Urothelium cell line (cell line): ENCODE measurements at places on chromosomes 16 and 17.

- DNase-seq, result no peak
These were observed at the start of gene RGS11 for GRCh38 chr16:275786-276232. Gene RGS11, minus strand, starts transcription at chr16:275944. Its CDS starts 33 bp downstream, at chr16:275911.

DNA sequence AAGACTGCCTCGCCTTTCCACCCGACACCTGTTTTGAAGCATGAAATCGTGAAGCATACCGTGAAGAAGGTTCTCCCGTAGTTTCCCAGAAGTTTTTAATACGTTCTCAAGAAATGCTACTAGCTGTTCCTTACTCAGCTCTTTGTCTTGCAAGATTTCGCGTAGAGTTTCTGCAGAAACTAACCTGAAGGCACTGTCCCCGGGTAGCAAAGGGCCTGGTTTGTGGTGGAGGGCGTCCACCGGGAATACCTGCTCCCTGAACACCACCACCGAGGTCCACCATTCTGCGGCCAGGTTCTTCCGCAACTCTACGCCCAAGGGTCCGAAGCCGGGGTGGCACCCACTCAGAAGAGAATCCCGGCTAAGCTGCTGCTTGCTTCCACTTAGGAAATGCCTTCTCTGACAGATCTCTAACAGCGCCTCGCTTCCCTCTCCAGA is 487 bp downstream of the POLG2 start:
- DNase-seq, result no peak

GRCh38 chr17:20121359-20122253 is 112.4 kb downstream of the SPECC1 start:
- DNase-seq, result peak; percentile 72

DNA sequence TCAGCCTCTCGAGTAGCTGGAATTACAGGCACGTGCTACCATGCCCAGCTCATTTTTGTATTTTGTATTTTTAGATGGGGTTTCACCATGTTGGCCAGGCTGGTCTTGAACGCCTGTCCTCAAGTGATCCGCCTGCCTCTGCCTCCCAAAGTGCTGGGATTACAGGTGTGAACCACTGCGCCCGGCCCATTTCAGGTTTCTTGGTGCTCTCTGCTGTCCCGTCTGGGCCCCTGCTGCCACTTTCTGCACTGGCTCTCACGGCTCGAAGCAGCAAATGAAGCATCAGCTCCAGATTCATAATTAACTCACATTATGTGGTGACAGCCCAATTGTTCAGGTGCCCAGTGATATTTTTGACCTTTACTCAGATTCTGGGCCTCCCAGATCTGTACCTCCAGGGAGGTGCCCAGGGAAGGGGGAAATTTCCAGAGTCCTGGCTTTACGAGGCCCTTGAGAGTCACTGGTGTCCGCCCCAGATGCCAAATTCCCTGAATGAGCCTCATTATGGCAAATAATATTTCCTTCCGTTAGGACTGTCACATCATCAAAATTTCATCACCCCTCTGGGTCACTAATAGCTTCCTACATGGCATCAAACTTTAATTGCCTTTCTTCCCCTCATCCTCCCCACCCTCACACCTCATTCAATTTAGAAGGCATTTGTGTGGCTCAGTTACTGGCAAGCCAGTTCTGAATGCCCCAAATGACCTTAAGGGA is 9.0 kb downstream of the SDK2 start:
- no peak for DNase-seq

GRCh38 chr17:4953451-4953961 is 2.6 kb downstream of the ENO3 start:
- no peak for DNase-seq

- DNase-seq, result no peak
These were observed 94.3 kb downstream of the CYLD start for GRCh38 chr16:50836121-50836621.

GRCh38 chr17:50841949-50842354 is 6.6 kb downstream of the WFIKKN2 start:
- peak; percentile 85 for DNase-seq

DNA sequence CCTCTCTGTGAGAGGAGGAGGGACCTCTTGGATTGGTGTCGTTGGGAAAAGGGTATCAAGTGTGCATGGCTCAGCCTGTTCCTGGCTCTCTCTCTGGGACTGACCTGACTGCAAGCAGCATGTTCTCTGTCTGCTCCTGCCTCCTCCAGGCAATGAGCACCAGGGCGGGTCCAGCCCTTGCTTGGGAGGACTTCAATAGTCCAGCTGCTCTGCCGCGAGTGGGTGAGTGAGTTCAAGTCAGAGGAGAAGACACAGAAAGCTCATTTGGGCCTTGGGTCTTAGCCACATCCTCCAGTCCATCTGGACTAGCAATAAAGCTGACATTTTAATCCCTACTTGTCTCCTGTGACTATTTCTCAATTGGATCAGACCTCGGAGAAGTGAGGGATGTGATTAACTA is 25.2 kb upstream of the TNS4 start:
- no peak for DNase-seq

DNA sequence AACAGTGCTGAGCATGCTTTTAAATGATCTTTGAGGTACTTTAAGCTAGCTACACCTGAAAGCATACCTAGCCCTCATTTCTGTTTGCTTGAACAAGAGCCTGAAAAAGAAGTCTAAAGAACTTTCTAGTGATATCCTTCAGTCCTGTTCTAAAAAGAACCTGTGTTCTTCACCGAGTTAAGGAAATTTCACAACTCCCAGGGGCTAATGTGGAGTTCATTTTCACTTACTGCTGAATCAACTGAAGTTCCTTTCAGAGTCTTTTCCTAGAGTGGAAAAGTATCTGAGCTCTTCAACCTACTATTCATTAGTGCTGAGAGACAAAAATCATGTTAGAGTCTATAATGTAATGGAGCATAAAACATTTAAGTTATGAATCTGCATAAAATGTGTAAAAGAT is 66.9 kb downstream of the CHD9 start:
- no peak for DNase-seq

DNA sequence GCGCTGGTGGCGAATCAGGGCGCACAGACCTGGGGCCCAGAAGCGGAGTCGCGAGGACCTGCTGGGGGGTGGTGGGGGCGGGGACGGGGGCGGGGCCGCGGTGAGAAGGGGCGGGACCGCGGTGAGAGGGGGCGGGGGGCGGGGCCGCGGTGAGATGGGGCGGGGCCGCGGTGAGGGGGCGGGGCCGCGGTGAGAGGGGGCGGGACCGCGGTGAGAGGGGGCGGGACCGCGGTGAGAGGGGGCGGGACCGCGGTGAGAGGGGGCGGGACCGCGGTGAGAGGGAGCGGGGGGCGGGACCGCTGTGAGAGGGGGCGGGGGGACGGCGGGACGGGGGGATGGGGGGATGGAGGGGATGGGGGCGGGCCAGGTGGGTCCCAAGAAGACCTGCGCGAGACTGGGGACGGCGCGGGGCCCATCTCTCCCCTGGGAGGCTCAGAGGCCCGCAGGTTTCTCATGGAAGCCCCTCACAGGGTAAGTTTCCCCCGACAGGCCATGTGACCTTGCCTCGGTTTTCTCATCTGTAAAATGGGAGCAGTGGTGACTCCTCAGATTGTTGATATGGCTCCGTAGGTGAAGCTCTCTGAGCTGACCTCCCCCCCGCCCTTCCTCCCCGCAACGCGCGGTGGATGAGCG is 28.6 kb upstream of the DBNDD1 start:
- no peak for DNase-seq

- no peak for DNase-seq
These were observed 12.9 kb upstream of the ZKSCAN2 start for GRCh38 chr16:25270577-25270976.
